ENCODE measurements at places on chromosomes 1 and 21.

- no peak for DNase-seq
These were observed 59.2 kb downstream of the LHX9 start for GRCh38 chr1:197976368-197976767.

DNA sequence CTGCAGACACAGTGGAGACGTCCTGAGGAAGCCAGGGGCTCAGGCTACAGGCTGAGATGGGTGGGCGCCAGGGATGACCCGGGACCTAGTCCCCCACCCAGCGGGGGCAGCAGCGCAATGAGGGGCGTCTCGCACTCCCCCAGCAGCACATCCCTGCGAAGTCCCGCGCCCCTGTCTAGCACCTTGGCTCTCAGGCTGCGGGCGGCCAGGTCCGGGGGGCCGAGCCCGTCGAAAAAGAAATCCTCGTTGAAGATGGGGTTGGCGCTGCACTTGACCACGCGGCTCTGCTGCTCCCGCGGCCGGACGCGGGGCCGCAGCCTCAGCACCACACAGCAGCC lies 1.8 kb downstream of the C2CD4D start:
- DNase-seq: no peak

- DNase-seq: no peak
These were observed 82.7 kb upstream of the JUN start for GRCh38 chr1:58866578-58866977.

DNA sequence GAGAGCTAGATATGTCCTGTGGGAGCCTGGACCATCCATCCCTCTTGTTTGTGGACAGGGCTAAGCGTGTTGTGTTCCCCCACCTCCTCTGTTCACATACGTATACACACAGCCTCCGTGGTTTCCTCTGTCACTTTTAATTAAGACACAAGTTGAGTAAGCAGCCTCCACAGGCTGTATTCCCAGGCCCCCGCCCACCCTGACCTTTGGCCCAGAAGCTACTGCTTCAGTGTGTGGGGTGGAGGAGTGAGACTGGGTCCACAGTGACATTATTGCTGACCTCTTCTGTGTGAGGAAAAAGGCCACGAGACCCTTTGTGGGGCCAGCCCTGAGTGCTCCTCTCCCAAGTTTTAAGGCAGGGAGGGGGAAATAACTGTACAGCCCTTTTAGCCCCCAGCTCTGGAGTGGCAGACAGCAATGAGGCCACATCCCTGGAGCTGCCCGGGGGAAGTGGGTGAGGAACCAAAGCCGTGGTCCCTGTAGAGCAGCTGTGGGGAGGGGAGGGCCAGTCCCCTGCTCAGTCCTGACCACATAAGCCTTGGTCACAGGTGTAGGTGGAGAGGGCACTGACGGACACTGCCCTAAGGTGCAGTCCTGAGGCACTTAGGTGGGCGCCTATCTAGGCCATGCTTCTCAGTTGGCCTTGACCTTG lies 4.4 kb downstream of the ELOVL1 start:
- no peak for DNase-seq

DNA sequence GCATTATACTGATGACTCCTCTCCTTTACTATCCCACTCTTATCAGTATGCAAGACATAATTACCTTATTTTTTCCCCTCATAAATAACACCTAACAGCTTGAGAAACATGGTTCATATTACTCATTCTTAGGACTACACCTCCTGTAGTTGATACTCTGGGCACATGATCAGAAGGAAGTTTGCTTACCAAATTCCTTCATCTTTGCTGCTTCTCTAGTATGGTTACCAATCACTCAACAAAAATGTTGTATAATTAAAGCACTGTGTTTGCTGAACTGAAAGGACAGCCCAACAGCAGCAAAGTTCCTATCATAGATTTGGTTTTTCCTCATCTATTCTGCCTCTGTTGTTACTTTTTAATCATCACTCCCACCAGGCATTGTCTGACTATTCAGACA lies 586.3 kb downstream of the LRRIQ3 start:
- no peak for DNase-seq

All from NCI-H226 (cell line).